ENCODE measurements at places on chromosomes 13 and 19.

DNA sequence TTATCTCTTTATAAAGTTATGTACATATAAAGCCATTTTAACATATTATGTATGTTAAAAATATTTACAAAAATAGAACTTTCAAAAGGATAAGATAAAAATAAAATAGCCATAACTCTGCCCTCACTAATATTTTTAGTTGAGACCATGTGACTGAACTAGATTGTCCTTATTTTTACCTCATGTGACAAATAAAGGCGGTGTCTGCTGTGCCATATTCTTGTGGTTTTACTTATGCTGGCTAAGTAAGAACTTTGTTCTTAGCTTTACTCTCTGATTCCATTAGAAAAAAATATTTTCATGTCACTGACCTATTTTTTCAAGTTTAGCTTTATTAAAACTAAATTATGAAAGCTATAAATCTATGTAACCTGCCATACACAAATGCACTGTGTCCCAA is 135.6 kb upstream of the TSC22D1 start:
- no peak for DNase-seq

DNA sequence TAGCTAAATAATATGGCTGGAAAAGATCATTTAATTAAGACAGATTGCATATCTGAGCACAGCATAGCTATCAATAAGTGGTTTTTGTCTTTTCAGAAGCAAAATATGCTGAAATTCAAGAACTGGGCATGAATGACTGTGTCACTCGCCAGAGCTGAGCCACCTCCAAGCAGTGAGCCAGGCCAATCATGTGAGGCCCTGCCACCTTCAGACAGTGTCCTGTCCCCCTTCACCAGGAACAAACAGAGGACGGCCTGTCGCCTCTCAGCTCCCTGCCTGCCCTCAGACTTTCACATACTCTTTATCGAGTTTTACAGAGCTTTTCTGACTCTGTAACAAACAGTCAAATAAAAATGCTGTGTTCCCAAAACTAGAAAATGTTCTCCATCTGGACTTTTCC is 171.0 kb upstream of the TSC22D1 start:
- no peak for DNase-seq

DNA sequence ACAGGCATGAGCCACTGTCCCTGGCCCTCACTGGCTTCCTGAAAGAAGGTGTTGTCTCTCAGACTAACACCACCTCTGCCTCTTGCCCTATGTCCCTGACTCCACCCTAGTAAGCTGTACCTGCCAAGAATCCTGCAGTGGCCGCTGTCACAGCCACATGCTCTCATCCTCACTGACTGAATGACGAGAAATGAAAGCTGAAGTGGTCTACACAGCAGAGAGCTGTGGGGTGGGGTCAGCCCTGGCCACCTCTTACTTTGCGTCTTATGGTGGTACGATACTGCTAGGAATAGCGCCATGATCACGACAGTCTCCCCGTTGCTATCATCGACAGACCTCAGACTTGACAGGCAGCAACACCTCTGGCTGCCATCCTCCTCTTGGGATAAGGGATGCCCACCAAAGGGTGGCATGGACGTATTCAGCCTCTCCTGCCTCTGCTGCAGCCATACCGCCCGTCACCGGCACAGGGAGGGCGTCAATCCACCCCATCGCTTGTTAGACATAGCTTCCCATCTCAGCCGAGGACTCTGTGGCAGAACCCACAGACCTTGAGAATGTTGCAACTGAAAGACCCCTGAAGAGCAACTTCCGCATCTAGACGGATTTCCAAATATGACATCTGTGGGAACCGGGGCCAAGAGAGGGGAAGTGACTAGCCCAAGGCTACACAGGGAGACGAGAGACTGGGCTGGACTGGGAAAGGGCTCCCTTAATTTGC is 809 bp downstream of the MYO1F start:
- no peak for DNase-seq

DNA sequence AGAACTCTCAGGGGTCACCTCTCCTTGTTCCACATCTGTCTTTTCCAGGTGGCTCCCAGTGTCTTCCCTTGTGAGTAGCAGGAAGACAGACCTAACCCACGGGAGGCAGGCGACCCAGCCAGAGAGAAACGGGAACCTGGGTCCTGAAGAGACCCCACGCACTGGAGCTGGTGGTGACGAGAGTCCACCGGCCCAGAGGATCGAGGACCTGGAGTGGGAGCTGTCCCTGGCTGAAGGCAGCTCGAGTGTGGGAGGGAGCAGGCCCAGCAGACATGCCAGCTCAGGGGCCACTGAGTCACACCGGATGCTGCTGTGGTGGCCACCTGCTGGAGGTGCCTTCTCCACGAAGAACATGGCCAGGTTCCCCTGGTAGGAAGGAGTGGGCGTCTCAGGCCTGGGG is 66.5 kb upstream of the ATP12A start:
- DNase-seq: no peak

DNA sequence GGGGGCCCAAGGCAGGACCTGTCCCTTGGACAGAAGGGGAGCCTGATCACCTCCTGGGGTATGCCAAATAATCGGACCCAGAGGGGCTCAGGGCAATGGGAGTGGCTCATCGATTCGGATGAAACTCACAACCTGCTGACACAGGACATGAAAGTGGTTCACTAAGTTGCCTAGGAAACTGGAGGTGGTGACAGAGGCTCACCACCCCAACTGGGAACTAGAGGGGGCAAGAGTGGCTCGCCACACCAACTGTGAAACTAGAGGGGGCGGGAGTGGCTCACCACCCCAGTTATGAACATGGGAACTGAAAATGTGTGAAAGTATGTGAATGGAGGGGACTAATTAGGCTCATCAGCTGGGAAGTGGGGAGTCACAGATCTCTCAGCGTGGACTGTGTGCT is 46.3 kb upstream of the ZNF737 start:
- no peak for DNase-seq

DNA sequence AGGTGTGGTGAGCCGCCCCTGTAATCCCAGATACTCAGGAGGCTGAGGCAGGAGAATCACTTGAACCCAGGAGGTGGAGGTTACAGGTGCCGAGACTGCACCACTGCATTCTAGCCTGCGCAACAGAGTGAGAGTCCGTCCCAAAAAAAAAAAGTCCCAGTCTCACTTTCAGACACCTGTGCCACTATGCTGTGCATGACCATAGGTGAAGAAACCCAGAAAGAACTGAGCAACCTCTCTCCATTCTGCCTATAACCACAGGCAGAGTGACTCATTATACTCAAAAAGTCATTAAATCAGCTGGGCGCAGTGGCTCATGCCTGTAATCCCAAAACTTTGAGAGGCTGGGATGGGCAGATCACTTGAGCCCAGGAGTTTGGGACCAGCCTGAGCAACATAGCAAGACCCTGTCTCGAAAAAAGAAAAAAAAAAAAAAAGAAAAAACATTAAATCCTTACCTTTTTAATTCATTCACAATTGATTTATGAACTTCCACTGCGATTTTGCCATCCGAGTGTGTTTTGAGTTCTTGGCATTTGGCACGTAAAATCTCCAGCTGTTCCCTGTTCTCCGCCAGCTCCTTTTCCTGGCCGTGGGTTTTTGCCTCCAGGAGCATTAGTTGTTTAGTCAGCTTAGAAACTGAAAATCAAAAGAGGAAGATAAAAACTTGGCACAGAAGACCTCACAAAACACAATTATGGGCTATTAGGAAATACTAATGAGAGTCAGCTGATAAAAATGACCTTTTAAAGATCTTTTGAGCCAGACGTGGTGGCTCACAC is 45.5 kb upstream of the SLC7A9 start:
- no peak for DNase-seq

- DNase-seq: no peak
These were observed 9.3 kb downstream of the ZNF611 start for GRCh38 chr19:52725528-52725961.

GRCh38 chr19:47778049-47778953 is at the start of gene SELENOW:
TSS of gene SELENOW (plus strand) at chr19:47778703. CDS start at chr19:47778786, 83 bp downstream.
- DNase-seq: peak; percentile 58

GRCh38 chr19:13160557-13160956 is 10.3 kb downstream of the IER2 start:
- DNase-seq: no peak

DNA sequence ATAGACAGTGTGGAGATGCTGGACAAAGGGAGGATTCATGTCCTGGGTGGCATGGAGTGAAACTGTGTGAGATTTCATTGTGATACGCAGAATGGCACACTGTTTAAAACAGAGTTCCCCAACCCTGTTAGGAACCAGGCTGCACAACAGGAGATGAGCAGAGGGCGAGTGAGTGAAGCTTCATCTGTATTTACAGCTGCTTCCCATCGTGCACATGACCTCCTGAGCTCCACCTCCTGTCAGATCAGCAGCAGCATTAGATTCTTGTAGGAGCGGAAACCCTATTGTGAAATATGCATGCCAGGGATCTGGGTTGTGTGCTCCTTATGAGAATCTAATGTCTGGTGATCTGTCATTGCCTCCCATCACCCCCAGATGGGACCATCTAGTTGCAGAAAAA is 72.5 kb downstream of the RAP2A start:
- no peak for DNase-seq
